ENCODE measurements at places on chromosomes 5 and 9.

- DNase-seq, result peak; percentile 60
Measured at GRCh38 chr5:141373673-141374317, at the start of gene PCDHGA6. Gene PCDHGA6 (plus strand): TSS chr5:141373891. CDS start chr5:141374084, 193 bp downstream.

DNA sequence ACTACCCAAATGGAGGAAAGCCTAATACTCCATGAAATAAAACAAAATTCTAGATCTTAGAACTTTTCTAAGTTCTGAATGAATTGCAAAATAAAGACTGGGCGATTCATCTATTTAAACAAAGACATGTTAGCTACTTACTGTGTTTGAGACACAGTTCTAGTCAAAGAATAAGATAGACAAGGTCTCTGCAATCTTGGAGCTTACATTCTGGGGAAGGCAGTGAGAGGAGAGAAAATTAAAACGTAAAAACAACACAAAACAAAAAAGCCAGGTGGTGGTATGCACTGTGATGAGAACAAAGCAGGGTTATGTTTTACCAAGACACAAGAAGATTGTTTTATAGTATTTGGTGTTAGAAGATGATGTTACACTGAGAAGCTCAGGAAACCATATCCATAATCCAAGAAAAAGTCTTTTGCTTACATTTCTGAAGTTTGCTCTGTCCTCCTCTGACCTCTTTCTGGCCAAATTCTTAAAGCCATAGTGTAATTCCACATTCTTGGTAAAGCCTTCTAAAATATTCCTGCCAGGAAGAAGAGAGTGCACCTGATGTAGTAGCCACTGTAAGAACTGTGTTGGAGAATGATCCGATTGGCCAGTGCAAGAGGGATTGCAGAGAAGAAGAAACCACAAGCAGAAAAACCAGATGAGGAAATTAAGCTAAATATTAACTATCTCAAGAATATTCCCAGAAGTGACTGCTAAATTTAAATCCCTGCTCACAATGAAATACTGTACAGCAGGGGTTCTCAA, 218.4 kb downstream of the PCSK1 start:
- DNase-seq, result peak; percentile 47

DNA sequence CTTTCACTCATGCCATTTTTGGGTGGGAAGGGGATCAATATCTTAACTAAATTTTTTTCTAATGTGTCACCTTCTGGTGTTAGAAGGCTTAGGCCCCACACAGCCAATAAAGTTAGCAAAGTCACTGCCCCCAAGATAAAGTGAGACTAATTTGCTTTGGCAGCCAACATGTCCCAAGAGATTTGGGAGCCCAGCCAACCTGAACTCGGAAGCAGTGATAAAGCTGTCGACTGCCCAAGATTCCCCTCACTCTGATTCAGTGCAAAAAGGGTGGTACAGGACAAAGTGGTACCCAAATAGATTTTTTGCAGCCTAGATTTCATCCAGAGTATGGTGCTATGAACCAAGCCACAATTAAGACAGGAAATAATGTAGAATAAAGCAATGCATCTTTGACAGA, 572.5 kb upstream of the ARRDC3 start:
- DNase-seq, result no peak

DNA sequence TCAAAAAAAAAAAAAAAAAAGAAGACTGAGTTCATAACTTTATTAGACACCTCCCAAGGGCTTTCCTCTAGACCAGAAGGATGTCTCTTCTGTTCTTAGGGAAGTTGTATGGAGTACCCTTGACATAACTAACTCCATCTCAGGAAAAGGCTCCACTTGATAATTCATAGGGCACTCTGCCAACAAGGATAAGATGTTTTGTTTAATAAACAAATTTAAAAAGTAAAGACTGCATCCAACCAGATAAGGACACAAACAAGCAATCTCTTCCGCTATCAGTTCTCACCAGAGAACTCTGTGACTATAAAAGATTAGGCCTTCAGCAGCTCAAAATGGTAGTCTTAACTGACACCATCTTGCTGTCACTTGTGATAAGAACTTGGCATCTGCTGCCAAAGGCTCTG, 65.8 kb downstream of the SFXN1 start:
- no peak for DNase-seq

DNA sequence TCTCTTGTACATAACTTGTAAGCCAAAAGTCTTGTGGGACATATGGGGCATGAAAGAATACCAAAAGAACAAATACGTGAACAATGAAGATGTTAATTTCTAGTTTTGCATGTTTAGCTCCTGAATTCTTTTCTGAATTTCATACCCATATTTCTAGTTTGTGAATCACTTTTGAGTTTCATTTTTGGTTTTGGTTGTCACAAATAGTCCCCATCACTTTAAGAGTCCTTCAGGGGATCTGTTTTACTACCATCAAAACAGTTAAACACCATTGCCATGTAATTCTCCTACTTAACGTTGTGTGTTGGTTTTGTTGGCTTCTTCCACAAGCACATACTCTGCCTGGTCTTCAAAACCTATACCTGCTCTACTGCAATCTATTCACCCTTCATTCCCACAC, 27.0 kb downstream of the VCAN start:
- DNase-seq, result no peak

GRCh38 chr9:36873247-36873875, 160.7 kb downstream of the PAX5 start:
- DNase-seq, result peak; percentile 75

DNA sequence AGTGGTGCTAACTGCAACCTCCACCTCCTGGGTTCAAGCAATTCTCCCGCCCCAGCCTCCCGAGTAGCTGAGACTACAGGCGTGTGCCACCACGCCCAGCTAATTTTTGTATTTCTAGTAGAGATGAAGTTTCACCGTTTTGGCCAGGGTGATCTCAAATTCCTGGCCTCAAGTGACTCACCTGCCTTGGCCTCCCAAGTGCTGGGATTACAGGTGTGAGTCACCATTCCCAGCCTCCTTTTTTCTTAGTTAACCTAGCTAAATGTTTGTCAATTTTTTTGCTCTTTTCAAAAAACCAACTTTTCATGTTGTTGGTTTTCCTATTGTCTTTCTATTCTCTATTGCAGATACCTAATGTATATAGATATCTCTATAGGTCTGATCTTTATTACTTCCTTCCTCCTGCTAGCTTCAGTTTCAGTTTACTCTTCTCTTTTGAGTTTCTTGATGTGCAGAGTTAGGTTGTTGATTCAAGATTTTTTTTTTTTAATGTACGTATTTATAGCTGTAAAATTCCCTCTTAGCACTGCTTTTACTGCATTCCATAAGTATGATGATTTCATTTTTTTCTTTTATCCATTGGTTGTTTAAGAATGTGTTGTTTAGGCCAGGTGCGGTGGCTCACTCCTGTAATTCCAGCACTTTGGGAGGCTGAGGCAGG, 32.9 kb downstream of the FGD3 start:
- peak; percentile 23 for DNase-seq

GRCh38 chr9:106066940-106067524, 372.7 kb downstream of the TMEM38B start:
- peak; percentile 8 for DNase-seq

- DNase-seq, result peak; percentile 77
Measured at GRCh38 chr9:115883467-115884329, 269.9 kb upstream of the PAPPA start.

- no peak for DNase-seq
Measured at GRCh38 chr9:73183428-73183827, 31.8 kb downstream of the ANXA1 start.
